Muscle of arm (tissue), 14 donors: ENCODE measurements at places on chromosomes 16 and 17. TPM values are rescaled to one million over a fixed set of nuclear protein-coding genes. Genes with fewer than 3 reads are reported as not detected.

The STX8 gene
- polyA plus RNA-seq, result not detected

The WNT3 gene
- 2.9 TPM for polyA plus RNA-seq

The FKBP10 gene
- polyA plus RNA-seq, result 118 TPM

DNA sequence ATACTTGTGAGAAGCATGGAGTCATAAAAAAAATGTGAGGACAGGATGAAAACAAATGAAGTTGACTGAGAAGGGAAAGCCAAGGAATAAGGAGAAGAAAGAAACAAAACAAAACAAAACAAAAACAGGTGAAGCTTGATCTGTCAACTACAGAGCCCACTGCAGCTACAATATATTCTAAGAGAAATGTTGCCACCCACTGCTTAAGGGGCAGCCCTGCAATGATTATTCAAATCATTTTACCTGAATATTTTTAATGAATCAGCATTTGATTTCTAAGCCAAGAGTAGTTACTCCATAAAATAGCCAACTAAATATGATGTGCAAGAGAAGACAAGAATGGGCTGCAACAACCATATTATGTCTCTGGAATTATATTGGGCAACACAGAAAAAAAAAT is 252.0 kb upstream of the KIF2B start:
- no peak for DNase-seq

GRCh38 chr16:16042076-16042475 is 92.7 kb downstream of the ABCC1 start:
- DNase-seq, result no peak

DNA sequence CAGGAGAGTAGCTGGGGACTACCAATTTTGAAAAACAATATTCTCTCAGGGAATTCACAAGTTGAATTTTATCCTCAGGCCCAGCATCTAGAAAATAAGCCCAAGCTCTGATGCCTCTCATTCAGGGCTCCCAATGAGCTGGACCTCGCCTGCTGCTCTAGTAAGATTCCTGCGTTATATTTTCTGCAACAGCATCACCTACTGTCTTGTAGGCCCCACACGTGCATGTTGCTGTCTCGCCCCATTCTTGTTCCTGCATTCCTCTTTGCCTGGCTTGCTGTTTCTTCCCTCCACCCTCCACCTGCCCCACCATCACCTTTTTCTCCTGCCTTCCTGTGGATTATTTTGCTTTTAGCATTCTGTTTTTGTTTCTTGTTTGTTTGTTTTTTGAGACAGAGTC is 8.3 kb upstream of the ST6GALNAC2 start:
- no peak for DNase-seq

GRCh38 chr17:74566132-74566753 is 1.1 kb downstream of the CD300H start:
- DNase-seq, result no peak
